NCI-H2107 (cell line): ENCODE measurements at places on chromosomes 2 and 18.

DNA sequence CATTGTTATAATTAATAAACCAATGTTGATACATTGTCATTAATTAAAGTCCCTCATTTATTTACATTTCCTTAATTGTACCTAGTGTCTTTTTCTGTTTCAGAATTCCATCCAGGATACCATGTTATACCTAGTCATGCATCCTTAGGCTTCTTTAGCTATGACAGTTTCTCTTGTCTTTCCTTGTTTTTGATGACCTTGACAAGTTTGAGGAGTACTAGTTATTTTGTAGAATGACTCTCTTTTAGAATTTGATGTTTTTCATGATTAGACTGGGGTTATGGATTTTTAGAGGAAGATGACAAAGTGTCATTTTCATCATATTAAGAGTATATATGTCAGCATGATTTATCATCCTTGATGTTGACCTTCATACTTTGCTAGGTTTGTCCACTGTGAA lies 16.4 kb downstream of the GIGYF2 start:
- DNase-seq = no peak

DNA sequence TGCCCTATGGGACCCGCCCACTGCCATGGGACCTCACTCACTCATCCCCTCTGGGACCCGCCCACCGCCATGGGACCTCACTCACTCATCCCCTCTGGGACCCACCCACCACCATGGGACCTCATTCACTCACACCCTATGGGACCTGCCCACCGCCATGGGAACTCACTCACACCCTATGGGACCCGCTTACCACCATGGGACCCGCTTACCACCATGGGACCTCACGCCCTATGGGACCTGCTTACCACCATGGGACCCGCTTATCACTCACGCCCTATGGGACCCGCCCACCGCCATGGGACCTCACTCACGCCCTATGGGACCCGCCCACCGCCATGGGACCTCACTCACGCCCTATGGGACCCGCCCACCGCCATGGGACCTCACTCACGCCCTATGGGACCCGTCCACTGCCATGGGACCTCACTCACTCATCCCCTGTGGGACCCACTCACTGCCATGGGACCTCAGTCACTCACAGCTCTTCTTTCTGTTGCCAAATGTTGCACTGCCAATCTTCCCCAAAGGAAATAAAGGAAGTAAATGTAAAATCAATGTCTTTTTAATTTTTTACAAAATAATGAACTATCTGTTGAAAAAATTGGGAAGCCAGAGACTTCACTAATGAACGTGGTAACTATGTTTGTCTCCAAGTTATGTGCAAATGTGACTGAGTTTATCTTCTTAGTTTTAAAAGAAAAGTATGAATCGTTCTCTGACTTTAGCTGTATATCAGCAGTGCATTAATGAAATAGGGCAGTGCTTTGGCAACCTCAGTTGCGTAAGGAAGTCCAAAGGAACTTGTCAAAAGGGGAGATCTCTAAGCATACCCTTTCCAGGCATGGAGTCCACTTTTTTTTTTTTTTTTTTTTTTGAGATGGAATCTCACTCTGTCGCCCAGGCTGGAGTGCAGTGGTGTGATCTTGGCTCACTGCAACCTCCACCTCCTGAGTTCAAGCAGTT lies 101.5 kb upstream of the MGAT5 start:
- DNase-seq = no peak

DNA sequence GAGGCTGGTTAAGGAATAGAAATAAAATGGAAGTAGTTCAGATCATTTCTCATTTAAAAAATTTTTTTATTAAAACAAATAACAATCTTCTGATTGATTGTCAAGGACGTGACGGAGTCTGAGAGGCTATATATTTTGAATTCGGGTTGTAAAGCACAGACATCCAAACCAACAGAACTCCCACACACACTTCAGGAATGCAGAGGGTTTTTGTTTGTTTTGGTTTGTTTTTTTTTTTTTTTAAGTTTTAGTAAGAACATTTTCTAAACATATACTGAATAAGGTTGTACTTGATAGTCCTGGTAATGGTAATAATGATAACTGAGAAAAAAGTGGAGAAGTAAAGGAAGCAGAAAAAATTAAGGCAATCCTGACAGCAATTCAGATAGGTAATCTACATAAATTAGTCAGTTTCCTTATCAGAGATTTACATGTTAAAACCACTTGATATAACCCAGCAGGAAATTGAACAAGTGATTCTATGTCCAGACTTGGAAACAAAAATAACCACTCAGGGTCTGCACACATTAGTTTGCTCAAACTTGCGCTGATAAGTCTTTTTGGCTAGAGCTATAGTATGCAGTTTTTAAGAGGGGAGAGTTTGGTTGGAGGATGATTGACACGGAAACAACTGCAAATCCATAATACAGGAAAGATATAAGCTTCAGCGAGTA lies 51.5 kb upstream of the CTAGE1 start:
- DNase-seq = no peak

- DNase-seq = no peak
Measured at GRCh38 chr2:73281244-73281643, 3.0 kb downstream of the FBXO41 start.

DNA sequence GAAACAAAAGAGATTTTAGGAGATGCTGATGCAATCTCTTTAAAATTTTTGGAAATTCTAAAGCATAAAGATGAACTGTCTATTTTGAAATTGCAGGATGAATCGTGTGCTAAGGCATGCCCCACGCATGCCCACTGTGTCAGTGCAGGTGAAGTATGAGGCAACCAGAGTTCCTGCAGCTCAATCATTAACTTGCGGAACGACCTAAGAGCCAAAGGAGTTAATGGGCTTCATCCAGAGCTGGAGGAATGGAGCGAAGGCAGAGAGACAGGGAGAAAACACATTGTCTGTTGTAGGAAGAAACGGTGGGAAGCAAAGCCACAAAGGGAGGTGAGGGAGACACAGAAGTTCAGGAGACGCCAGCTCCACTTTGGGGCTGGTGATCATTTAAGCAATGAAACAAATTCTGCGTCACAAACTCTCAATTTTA lies 265.2 kb downstream of the CCDC85A start:
- no peak for DNase-seq

GRCh38 chr2:169963786-169964185 lies 136.5 kb downstream of the UBR3 start:
- DNase-seq = no peak
